Breast epithelium (tissue), 4 donors: ENCODE measurements at places on chromosomes 16 and 17. TPM values are rescaled to one million over a fixed set of nuclear protein-coding genes. Genes with fewer than 3 reads are reported as not detected.

DNA sequence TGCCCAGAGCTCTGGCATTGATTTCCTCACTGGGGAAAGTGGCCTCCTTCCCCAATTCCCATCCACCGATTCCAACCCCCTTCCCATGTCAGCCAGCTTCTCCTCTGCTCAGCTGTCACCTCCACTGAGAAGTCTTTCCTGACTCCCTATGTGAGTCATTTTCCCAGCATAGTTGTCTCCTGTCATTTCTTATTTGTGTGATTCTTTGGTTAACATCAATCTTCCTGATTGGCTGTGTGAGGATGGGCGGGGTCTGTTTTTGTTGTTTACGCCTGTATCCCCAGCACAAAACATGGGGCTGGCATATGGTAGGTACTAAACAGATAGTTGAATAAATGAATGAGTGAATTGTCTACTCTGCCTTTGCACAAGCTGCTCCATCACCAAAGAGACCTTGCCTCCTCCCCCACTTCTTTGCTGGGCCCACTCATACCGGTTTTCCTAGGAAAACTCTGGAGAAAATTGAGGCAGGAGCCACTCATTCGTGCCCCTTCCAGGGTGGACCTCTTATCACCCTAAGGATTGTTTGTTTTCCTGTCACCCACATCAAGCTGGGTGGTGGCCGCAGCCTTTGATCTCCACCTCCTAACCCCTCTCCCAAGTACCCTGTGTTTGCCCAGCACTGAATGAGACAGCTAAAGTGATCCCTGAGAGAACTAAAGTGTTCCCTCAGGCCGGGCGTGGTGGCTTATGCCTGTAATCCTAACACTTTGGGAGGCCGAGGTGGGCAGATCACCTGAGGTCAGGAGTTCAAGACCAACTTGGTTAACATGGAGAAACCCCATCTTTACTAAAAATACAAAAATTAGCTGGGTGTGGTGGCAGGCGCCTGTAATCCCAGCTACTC is 1.2 kb upstream of the GRB7 start:
- no peaks in the 10 kb centered on the region for H3K27me3 ChIP-seq
- no peaks in the 10 kb centered on the region for H3K4me1 ChIP-seq
- peak overlapping the region; percentile 99 for H3K27ac ChIP-seq

DNA sequence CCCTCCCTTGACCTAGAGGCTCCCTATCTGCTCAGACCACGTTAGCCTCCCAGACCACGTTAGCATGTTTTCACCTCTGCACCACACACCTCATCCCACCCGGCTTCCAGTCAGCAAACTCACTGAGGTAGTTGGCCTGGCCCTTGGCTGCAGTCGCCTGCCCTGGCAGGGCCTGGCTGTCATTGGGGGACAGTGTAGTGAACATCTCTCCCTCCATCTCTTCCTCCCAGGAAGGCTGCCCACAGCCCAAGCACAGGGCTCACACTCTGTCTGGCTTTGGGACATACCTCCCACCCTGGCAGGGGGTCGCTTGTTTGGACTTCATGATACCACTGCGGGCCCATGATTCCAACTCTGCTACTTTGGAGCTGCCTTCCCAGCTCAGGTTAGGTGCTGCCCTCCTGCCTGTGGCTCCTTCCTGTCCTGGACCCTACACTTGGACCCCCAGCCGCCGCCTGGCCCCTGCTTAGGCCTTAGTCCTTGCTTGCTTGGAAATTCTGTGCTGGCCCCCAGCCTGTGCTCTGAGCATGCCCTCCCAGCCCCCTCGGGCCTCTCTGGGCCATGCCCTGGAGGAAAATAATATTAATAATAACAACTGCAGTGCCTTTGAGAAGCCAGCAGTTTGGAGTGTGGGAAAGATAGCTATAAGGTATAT is 167.7 kb downstream of the COPRS start:
- no peak overlapping the region for H3K27ac ChIP-seq
- no peaks in the 10 kb centered on the region for H3K36me3 ChIP-seq
- DNase-seq = no peak
- H3K27me3 ChIP-seq = no peaks in the 10 kb centered on the region
- H3K4me3 ChIP-seq = no peak overlapping the region
- H3K4me1 ChIP-seq = no peaks in the 10 kb centered on the region

- no peak for DNase-seq
- H3K27ac ChIP-seq = no peak overlapping the region
- no peaks in the 10 kb centered on the region for H3K36me3 ChIP-seq
- H3K4me1 ChIP-seq = no peaks in the 10 kb centered on the region
- no peak overlapping the region for H3K4me3 ChIP-seq
- H3K27me3 ChIP-seq = no peaks in the 10 kb centered on the region
These were observed 195.2 kb upstream of the CNTNAP4 start for GRCh38 chr16:76081967-76082366.

The NECAB2 gene
- total RNA-seq = not detected

The CMTM2 gene
- total RNA-seq = not detected

The RGS11 gene
- total RNA-seq = 5.9 TPM

The TAC4 gene
- total RNA-seq = not detected

GRCh38 chr17:61583242-61583641 is 7.8 kb downstream of the NACA2 start:
- H3K4me1 ChIP-seq = no peaks in the 10 kb centered on the region
- no peaks in the 10 kb centered on the region for H3K36me3 ChIP-seq
- no peak overlapping the region for H3K4me3 ChIP-seq
- no peaks in the 10 kb centered on the region for H3K27me3 ChIP-seq
- no peak overlapping the region for H3K27ac ChIP-seq

DNA sequence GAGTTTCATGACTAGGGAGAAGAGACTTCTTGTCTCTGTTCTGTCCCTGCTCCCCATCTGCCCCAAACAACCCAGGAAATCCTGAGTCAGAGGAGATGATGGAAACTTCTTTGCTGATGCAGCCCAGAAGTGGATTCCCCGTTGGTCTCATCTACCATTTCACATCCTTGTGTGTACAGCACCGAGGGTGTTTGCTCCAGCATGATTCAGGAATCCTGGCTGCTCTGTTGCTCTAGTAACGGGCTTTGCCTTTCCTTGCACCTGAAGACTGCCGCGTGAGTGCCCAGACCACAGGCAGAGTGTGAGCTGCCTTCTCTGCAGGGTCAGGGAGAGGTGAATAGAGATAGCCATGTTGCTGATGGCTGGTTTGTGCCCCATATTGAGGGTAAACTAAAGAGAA is 408.4 kb downstream of the CPPED1 start:
- H3K4me1 ChIP-seq = no peaks in the 10 kb centered on the region
- H3K27me3 ChIP-seq = no peaks in the 10 kb centered on the region
- no peaks in the 10 kb centered on the region for H3K36me3 ChIP-seq
- H3K4me3 ChIP-seq = no peak overlapping the region

The CD300E gene
- total RNA-seq = 0.32 TPM

The RPL13 gene
- 6,295 TPM for total RNA-seq

DNA sequence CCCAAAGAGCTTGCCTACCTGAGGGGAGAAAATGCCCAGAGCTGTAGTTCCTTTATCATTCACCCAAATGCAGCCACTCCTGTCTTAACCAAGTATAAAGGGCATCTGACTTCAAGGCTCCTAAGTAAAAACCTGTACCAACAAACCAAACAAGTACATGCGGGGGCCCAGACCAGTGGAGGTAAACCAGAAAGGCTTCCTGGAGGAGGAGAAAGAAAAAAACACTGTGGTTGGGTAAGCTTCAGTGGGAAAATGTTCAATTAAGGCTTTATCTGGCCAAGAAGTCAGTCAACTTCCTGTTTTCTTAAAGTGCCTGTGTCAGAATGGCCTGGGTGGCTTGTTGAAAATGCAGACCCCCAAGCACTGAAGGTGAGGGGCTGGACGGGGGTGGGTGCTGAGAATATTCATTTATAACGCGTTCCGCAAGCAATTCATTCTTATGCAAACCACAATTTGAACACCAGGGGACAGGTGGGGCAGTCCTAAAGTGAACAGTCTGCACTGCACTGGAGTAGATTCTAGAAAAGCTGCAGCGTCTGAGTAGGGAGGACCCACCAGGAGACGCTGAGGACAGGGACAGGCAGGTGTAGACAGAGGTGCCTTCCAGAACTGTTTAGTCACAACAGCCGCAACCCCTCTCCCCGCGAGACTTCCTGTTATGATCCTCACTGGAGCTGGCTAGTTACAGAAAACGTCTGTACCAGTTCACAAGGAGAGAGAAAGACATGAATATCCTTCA is 467.1 kb downstream of the SOX9 start:
- DNase-seq = no peak
- H3K36me3 ChIP-seq = no peaks in the 10 kb centered on the region
- no peak overlapping the region for H3K4me3 ChIP-seq
- no peak overlapping the region for H3K27ac ChIP-seq
- H3K4me1 ChIP-seq = no peaks in the 10 kb centered on the region

- DNase-seq = no peak
- H3K27ac ChIP-seq = no peak overlapping the region
- H3K36me3 ChIP-seq = no peaks in the 10 kb centered on the region
- no peaks in the 10 kb centered on the region for H3K4me1 ChIP-seq
- H3K27me3 ChIP-seq = no peaks in the 10 kb centered on the region
- H3K4me3 ChIP-seq = no peak overlapping the region
These were observed 299.8 kb downstream of the CNTNAP4 start for GRCh38 chr16:76577003-76577402.

GRCh38 chr17:78812855-78813254 is 27.8 kb downstream of the USP36 start:
- DNase-seq = no peak
- H3K36me3 ChIP-seq = peaks cover 3% of the 10 kb centered on the region
- no peaks in the 10 kb centered on the region for H3K4me1 ChIP-seq
- no peak overlapping the region for H3K4me3 ChIP-seq

GRCh38 chr16:53159781-53160436 is 105.1 kb downstream of the CHD9 start:
- no peaks in the 10 kb centered on the region for H3K27me3 ChIP-seq
- peaks cover 8% of the 10 kb centered on the region for H3K36me3 ChIP-seq
- no peak for DNase-seq
